ENCODE measurements at places on chromosomes 7 and 10.

- DNase-seq: no peak
Measured at GRCh38 chr7:101186194-101186593, 6.1 kb upstream of the NAT16 start.

- DNase-seq: no peak
Measured at GRCh38 chr10:17053061-17053460, 76.5 kb downstream of the CUBN start.

DNA sequence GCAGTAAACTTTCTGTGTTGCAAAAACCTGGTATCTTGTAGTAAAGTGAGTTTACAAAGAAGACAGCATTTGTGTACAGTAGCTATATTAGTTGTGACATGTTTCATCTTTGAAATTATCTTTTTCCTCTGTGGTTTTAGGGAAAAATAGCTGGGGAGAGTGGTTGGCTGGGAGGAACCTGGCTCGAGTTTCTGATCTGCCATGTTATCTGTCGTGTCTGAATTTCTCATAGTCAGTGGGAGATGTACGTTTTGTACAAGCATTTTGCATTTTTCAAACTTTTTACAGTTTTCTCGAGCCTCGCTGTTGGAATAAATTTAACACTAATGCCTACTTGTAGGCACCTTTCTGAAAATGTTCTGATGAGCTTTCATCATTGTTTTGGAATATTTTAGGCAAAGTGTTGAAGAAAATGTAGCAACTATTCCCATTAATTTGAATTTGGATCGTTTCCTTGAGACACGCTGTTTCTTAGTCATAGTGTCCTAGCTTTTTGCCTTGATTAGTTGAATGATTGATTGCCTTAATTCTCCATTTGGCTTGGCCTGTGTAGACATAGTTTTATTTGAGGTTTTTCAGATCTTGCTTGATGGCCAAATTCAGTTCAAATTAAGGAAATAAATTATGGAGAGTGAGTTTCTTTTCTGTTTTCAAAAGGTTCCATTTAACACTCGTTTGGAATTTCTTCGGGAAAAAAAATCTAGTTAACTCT lies 65.1 kb downstream of the CAMK1D start:
- no peak for DNase-seq

DNA sequence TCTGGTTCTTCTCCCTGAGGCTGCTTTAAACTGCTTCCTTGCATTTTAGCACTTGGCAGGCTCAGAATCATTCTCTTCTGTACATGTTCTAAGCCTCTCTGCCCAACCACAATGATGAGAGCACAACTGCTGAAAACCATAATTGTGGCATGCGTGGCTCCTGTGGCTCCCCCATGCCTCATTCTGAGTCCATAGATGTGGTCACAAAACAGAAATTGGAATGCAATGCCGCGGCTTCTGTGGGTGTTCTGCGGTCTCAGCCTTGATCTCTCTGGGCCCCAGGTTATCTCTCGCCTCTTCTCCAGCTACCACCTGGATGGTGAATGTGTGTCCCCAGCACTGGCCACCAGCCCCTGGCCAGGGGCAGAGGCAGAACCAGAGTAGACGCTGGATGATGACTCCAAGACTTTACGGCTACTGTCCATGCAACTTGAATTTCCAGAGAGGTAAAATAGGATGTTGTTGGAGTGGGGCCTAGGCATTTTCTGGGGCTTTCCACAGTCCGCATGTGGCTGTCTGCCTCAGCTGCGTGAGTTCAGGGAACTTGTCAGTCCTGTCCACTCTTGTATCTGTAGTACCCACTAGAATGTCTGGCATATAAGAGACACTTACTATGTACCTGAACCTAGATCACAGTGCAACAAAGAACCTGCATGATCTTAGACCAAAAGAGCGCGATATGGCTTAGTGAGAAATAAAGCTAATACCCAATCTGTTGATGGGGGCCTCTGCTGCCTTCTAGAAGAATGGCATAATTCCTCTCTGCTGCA lies 52.4 kb upstream of the ADRB1 start:
- no peak for DNase-seq

GRCh38 chr7:44536090-44536489 lies 5.0 kb downstream of the NPC1L1 start:
- no peak for DNase-seq

DNA sequence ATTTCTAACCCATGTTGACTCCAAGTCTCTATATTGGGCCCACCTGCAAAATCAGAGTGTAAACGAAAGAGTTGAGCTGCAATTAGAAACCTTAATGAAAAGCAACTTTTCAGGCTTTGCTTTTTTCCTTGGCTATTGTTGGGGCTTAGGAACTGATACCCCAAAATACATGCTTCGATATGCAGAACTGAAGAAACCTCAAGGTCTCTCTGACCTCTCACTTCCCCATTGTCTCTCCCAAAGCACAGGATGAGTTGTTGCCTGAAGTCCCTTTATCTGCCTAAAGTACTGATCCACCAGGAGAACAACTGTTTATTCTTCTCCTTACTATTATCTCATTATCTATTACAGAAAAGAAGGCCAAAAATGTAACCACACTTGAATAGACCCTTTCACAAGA lies 666.0 kb upstream of the LRRTM3 start:
- DNase-seq: no peak

GRCh38 chr10:114442091-114442630 lies 37.9 kb upstream of the AFAP1L2 start:
- no peak for DNase-seq

DNA sequence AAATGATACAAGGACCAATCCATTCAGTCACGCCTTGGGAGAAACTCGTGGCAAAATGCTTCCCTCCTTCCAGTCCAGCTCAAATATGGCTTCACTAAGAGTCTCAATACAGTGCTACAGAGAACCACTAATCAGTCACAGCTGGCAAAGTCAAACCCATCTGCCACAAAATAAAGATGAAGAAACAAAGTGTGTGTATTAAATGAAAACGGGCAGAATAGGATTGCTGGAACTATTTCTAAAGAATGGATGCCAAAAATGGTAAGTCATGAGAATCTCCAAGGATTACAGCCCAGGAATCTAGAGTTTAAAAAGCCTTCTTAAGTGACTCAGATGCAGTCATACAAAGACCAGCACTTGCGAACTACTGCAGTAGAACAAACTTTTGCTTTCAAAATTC lies 61.9 kb downstream of the CACUL1 start:
- DNase-seq: no peak

GRCh38 chr7:1033546-1034145 lies 10.7 kb upstream of the GPR146 start:
- no peak for DNase-seq

DNA sequence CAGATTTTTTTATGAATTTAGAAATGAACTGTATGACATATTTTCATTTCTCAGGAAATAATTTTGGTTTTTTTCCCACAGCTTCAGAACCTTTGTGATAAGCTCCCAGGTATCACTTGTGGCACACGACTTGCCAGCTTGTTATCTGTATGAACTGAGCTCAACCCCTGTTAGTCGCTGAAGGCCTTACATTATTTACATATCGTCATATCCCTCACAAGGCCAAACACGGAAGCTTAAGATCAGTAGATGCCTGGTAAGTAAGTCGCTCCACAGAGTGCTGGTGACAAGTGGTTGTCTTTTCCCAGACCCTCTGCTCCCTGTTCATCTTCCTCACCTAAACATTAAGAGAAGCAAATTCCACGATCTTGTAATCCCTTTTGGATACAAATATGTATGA lies 55.2 kb downstream of the RAPGEF5 start:
- no peak for DNase-seq

All from NCI-H2029 (cell line).